ENCODE measurements at places on chromosomes 11 and 22.

DNA sequence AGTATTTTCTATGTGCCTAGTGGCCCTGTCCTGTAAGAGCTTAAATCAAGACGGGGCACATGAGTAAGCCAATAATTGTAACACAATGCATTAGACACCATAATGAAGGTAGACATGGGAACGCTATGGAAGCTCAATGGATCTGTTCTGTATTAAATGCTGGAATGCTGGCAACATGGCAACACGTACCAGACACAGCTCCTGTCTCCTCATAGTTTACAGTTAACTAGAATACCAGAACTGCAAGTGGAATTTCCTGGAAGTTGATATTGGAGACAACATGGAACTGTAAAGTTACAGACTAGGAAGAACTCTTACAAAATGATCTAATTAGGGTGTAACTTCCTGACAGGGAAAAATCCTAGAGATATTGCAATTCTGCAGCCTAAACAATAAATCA lies 12.4 kb downstream of the P4HA3 start:
- DNase-seq = no peak

DNA sequence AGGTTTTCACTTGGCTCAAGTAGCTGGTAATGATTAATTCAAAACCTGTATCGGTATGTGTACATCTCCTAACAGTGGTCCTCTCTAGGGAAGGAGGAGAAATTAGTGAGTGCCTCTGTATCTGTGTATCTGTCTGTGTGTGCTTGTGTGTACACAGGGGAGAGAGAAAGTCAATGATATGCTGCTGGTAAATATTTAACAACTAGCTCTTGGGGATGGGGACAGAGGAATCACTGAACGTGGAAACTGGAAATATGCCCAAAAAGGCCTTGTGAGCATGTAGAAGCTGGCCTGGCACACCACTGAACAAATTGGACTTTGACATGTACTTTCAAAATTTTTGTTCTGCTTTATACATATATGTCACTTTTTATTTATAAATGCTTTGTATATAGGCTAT lies 214.0 kb upstream of the SYN3 start:
- no peak for DNase-seq

GRCh38 chr22:21074102-21074715 lies 28.5 kb downstream of the LRRC74B start:
- no peak for DNase-seq

DNA sequence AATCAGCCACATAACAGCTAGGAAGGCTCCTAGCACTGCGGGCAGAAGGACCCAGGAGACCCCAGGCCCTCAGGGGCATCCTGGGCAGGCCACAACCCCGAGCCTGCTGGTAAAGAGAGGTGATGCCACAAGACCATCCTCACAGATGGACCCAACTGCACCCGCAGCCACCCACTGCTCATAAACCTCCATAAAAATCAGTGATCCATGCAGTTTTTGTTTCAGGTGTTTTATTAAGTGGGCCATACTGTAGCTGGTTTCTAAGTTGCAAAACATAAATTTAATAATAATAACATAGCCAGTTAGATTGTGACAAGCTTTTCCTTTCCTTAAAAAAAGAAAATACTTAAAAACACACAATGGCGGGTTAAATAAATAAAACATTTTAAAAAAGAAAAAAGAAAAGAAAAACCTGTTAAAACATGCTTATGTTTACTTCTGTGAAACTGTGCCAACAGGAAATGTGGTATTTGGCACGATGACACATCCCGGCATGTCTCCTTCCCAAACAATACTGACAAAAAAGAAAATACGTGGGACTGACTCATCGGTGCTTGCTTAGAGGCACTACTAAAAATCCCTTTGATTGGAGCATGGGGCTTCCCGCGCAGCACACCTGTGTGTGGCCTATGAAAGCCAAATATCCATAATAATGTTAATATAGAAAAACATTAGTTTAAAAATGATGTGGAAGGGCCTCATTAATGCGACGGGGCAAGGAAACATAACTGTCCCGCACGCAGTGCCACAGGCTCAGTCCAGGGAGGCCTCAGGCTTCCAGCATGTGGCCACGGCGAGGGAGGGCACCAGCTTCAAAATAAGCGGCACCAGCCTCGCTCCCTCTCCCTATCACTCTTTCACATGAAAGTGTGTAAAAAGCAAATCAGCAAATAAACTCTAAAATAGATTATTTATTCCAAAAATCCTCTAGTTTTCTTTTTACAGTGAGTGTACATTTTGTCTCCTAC lies 47.5 kb upstream of the SCUBE2 start:
- peak; percentile 19 for DNase-seq

DNA sequence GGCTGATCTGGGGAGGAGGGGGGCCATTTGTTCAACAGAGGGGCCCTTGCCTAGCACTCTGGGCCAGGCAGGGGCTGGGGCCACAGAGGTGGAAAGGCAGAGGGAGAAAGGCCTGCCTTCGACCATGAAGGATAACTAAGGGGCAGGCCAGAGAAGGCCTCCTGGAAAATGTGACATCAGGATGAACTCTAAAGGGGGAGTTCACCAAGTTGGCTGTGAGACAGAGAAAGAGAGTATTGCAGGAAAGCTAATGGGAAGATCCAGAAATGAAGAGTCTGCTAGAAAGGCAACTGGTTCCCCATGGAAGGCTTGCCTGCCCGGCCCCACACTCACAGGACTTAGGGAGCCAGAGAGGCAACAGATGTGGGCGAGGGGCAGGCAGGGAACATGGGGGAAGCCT lies 16.3 kb downstream of the CSNK1E start:
- no peak for DNase-seq

DNA sequence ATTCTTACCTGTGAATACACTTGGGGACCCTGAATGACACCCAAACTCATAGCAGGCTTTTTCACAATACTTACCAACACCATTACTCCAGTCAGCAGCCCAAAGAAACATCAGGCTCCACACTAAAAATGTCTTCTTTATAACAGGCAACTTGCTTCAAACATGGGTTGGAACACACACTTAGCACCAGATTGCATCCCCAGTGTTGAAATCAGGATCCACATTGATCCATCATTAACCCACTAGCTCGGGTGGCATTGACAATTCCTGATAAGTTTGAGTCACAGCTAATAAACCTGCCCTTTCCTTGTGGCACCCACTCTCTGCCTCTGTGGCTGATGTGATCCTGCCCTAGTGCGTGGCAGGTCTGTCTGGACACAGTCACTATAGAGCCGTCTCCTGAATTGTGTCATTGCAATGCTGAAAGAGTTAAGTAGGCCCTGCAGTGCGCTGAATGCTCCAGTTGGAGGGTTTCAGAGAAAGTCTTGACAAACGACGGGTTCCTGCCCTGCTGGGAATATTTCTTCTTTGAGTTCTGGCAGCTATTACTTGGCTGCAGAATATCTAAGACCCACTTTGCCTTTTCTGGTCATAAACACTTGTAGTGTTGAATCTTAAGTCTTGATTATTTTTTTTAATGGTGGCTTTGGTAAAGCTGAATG lies 19.6 kb upstream of the C11orf96 start:
- no peak for DNase-seq

DNA sequence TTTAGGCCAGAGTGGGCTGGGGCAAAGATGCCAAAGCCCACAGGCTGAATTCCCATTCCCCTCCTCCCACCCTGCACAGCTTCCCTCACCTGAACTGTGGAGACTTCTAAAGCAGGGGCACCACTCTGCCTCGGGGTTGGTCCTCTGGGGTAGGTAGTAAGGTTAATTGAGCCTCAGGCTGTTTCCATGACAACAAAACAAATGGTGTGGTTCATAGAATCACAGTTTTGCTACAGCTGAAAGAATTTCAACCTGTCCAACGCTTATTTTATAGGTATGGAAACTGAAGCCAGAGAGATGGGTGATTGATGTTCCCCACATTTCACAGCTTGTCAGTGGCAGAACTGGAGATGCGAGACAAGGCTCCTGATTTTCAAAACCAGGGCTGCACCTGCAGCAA lies 109.5 kb downstream of the SNX19 start:
- no peak for DNase-seq

GRCh38 chr22:31230155-31230870 lies 18.2 kb downstream of the LIMK2 start:
- no peak for DNase-seq

DNA sequence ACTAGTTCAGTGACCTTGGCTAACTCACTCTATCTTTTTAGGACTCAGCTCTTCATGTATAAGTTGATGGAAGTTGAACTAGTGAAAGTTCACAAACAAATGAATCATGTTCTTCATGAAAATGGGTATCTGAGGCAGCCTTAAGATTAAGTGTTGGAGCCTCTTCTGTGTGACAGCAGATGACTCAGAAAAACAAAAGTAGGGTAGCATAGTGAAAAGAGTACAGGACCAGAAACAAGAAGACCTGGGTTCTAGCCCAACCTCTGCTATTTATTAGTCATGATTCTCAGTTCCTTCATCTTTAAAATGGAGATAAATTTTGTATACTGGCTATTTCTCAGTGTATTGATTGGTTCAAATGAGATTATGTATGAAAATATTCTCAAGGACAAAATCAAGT lies 60.2 kb downstream of the USP35 start:
- no peak for DNase-seq

DNA sequence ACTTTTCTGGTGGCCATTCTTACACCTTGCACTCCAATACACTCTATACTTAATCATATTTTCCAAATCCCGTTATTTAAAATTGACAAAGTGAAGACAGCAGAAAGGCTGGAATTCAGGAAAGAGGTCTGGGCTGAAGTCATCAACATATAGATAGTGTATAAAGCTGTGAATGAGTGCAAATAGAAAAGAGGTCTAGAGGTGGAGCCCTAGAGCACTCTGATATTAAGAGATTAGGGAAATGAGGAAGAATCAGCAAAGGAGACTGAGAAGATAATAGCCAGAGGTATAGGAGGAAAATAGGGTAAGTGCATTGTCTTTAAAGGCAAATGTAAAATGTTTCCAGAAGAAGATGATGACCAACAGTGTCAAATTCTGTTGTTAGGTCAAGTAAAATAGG lies 7.9 kb downstream of the CTR9 start:
- no peak for DNase-seq

GRCh38 chr11:125214601-125215565 lies 50.3 kb downstream of the PKNOX2 start:
- no peak for DNase-seq

- DNase-seq = peak; percentile 48
Measured at GRCh38 chr11:14578541-14578956, 58.4 kb upstream of the PSMA1 start.

- DNase-seq = no peak
Measured at GRCh38 chr22:46054091-46055073, 77.4 kb upstream of the WNT7B start.

GRCh38 chr22:27173530-27173929 lies 516.1 kb downstream of the MIAT start:
- DNase-seq = no peak

GRCh38 chr11:57155838-57156607 lies 25.7 kb upstream of the LRRC55 start:
- DNase-seq = no peak

GRCh38 chr22:20978419-20978818 lies 3.7 kb upstream of the LZTR1 start:
- no peak for DNase-seq

DNA sequence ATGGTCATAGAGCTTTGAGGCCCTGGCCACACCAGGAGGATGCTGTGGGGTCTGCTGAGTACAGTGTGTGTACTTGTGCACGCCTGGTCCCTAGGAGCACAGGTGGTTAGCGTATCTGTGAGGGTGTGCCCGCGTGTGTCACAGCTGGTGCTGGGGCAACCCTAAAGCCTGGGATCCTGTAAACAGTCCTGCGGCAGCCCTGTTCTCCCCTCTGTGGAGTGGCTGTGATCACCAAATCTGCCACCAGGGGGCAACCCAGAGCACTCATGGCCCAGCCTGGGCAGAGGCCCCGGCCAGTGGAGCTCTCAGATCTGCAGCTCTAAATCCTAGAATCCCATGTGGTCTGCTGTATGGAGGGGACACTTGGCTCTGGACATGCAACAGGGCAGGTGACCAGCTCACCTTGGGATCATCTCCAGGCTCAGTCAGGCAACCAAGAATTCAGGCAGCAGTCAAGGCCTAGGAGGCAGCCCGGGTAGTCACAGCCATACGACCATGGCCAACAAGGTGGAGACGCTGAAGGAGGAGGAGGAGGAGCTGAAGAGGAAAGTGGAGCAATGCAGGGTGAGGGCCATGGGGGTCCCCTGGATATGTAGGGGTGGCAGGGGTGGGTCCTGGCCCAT lies 3.9 kb downstream of the SH3BP1 start:
- DNase-seq = peak; percentile 75

DNA sequence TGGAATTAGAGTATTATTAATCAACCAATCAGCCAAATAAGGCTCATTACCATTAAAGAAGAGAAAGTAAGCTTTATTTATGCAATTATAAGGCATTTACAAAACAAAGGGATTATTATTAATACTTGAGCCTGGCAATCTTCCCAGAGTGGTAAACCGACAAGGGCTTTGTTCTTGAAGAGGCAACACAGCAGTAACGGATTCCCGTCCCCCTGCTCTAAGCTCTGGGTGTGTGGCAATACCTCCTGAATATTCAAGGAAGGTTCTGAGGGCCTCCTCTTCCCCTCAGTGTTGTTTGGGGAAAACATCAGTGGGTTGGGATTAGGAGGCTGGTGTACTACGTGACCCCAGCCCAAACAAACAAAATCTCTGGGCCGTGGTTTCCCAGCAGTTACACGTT lies 176.5 kb downstream of the TENM4 start:
- DNase-seq = no peak

DNA sequence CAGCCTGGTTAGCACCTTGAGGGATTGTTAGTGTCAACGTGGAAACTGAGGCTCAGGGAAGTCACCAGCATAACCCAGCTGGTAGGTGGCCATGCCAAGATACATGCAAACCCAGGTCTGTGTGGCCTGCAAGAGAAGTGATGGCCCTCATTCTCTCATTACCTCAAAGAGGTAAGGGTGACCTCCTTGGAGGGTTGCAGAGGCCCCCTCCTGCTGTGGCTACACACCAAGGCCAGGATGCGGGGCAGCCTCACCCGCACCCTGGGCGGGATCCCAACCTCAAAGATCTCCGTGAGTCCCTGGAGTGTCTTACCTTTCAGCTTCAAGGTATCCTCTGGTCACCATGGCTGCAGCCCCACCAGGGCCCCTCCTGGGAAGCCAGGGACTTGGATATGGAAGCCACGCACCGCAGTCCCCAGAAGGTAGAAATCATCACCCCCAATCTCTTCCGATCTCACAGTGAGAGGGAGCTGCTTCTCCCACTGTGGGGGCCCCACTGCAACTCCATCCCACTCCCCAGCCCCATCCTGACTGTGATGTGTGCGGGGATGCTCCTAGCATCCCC lies 95.4 kb downstream of the MORC2 start:
- no peak for DNase-seq
